ENCODE measurements at places on chromosomes 12 and 14.

- no peak for DNase-seq
Measured at GRCh38 chr12:117282490-117282889, 78.9 kb downstream of the NOS1 start.

- DNase-seq, result peak; percentile 76
Measured at GRCh38 chr14:102774391-102775153, 2.7 kb upstream of the TRAF3 start.

GRCh38 chr12:89950421-89950820 lies 241.8 kb upstream of the ATP2B1 start:
- no peak for DNase-seq

GRCh38 chr12:93093243-93093642 lies 164.1 kb upstream of the EEA1 start:
- no peak for DNase-seq

DNA sequence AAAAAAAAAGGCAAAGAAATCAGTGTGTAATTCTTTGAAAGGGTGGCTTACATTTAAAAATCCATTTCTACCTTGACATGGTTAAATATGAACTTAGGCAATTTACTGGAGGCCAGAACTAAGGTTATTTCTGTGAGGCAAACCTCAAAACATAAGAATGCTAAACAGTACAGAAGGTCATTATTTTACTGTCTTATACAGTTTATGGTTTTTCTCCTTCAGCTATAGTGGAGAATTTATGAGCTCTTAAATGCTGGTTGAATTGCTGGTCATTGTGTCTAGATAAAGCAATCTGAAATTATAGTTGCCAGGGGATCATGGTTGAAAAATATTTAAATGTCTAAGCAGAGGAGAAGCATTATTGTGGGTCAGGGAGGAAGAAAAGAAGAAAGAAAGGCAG lies 70.5 kb downstream of the TRIM9 start:
- DNase-seq, result no peak

- no peak for DNase-seq
Measured at GRCh38 chr12:2347137-2347843, 294.5 kb downstream of the CACNA1C start.

- DNase-seq, result no peak
Measured at GRCh38 chr14:102821252-102821651, 44.0 kb downstream of the TRAF3 start.

- no peak for DNase-seq
Measured at GRCh38 chr12:18939051-18939450, 190.5 kb upstream of the PLEKHA5 start.

DNA sequence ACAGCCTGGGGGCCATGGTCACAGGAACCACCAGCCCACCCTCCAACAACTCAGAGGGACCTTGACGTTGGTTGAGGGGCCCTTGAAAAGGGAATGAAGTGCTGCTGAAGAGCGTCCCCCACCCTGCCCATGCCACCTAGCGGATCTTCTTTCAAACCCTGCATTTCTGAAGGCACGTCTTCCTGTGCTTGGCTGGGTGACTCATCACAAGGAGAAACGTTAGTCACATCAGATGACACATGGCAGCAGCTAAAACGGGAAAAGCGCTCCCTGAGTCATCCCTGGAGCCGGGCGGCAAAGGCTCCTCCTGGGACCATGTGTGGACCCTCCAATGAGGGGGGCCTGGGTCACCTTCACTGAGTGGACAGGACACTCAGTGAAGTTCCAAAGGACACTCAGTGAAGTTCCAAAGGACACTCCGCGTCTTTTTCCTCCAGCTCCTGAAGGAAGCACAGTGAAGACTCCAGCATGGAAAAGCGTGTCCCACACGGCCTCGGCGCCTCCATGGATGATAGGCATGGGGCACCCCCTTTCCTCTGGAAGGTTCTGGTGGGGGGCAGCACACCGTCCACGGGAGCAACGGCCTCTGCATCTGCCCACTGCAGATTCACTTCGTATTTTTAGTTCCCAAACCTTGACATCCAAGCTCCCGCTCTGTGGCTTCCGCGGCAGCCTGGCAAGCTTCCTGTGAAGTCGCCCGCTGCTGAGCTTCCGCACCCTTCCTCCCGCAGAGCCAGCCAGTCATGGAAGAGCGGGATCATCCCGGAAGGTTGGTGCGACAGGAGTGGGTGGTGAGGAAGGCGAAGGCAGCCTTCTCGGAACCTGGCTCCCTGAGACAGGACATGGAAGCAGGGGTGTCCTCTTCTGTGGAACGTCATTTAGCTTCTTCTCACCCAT lies 383.4 kb downstream of the VRK1 start:
- DNase-seq, result no peak

- no peak for DNase-seq
Measured at GRCh38 chr14:41498959-41499358, 107.7 kb upstream of the LRFN5 start.

DNA sequence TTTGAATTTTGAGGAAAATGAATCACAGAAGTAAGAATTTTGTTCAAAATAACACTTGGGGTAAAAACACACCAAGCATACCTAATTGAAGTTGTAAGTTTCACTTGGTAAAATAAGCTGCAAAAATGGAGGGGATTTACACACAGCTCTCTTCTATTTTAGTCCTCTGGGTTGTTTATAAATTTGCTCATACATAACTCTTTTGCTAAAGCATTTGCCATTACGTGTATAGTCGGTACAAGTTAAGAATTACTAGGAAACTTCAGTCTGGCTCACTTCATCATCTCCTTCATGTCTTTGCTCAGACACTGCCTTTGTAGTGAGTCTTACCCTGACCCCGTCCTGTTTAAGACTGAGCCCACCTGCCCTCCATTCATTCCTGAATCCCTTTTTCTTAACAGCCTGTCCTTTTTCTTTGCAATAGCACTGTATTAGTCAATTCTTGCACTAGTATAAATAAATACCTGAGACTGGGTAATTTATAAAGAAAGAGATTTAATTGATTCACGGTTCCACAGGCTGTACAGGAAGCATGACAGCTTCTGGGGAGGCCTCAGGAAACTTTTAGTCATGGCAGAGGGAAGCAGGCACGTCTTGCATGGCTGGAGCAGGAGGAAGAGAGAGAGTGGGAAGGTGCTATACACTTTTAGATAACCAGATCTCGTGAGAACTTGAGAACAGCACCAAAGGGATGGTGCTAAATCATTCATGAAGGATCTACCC lies 451.1 kb downstream of the PCNX1 start:
- no peak for DNase-seq

DNA sequence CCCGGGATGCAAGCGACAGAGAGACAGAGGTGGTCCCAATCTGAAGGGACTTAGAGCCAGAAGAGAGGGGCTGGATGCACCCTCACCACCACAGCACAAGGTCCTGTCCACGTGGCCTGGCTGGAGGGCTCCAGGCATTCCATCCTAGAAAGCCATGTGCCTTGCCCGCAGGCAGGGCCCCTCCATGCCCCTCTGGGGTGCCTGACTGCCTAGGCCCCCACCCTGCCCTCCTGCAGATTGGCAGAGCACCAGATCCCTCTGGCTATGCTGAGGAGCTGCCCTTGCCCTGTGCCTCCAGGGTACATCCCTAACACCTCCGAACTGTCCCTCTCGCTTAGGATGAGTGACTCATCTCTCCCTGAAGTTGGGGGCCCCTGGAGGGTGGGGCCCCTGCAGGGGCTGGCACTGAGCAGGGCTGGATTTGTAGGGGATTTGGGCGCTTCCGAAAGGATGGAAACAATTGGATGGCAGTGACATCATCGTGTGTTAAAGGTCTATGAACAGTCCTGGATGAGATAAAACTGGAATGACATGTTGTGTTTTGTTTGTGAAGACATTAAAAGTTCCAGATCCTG lies 50.9 kb downstream of the CHGA start:
- no peak for DNase-seq

- DNase-seq, result peak; percentile 79
Measured at GRCh38 chr14:91352053-91352452, 65.6 kb downstream of the CCDC88C start.

DNA sequence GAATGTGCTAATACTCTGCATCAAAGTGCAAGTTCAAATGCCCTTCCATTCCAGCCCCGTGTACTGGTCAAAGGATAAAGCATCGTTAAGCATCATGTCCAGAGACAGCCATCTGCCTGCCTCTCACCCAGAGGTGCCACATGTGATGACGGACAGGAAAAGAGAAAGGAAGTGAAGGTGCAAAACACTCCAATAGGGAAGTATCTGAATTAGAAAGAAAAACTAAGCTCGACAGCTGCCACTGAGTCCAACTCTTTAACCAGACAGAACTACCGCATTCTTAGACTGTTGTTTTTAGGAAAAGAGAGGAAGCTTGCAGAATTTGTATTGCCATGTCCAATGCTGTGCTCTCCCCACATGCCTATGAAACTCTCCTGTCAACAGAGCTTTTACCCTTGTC lies 465.0 kb upstream of the SOX5 start:
- no peak for DNase-seq

DNA sequence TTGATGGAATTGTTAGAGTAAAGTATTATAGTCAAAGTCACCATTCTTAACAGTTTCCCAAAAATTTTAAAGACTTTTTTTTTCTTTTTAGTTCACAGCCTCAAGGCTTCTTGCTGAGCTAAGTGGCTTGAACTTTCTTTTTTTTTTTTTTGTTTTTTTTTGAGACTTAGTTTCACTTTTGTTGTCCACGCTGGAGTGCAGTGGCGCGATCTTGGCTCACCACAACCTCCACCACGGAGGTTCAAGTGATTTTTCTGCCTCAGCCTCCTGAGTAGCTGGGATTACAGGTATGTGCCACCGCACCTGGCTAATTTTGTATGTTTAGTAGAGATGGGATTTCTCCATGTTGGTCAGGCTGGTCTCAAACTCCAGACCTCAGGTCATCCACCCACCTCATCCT lies 92.8 kb downstream of the SETD3 start:
- no peak for DNase-seq

DNA sequence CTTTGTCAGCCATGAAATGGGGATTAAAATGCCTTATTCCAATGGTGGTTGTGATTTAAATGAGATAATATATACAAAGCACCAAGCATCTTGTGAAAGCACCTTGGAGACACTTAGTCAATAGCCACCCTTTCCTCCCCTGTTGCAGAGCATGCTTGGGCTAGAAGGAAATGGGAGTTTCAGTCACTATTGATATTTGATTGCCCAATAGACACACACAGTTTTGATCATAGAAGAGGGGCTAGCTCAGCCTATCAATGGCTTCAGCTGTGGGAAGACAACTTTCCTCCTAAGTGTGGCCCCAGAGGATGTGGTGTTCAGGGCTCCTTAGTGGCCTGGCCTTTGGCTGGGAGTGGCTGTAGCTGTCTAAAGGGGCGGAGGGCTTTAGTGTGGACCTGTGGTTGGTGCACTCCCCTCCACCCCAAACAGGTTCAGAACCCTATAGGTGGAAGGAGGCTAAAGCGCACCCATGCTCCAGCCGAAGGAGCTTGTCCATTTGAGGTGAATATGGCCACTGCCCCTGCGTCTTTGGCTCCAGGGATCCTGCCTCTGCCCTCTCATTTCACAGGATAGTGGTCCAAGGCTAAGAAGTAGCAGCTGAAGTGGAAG lies 132.3 kb downstream of the TMEM30B start:
- no peak for DNase-seq

GRCh38 chr12:102430661-102431060 lies 49.7 kb downstream of the IGF1 start:
- DNase-seq, result no peak

- DNase-seq, result no peak
Measured at GRCh38 chr14:31138301-31138700, 69.3 kb downstream of the HECTD1 start.

- DNase-seq, result no peak
Measured at GRCh38 chr12:123908884-123909725, 63.5 kb downstream of the CCDC92 start.

DNA sequence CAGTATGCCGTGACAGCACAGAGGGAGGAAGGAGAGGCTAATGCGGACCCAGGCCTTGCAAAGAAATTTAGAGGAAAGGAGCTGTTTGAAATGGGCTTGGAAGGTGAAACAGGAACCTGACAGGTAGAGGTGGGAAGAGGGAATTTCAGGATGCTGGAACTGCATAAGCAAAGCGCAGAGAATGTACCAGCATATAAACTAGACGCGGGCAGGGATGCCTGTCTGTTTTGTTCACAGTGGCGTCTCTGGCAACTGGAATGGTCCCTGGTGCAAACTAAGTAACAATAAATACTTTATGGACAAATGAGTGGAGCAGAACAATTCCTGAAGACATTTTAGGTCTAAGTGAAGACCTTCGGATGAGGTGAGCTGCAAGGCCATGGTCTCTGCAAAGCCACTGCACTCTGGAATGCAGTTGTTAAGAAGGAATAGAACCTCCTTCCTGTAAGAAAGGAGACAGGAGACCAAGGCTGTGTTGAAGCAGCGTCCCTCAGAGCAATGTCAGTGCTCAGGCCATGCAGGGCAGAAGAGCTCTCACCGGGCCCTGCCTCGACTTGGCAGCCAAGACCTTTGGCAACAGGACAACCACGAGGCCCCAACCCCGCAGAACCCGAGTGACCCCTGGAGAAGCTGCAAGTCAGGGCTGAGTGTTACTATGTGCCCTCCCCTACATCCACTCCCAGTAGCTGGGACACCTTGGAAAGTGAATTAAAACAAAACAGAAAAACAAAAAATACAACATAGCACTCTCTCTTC lies 42.8 kb downstream of the PITPNM2 start:
- no peak for DNase-seq

- no peak for DNase-seq
Measured at GRCh38 chr14:102479777-102480176, 29.8 kb downstream of the ANKRD9 start.

DNA sequence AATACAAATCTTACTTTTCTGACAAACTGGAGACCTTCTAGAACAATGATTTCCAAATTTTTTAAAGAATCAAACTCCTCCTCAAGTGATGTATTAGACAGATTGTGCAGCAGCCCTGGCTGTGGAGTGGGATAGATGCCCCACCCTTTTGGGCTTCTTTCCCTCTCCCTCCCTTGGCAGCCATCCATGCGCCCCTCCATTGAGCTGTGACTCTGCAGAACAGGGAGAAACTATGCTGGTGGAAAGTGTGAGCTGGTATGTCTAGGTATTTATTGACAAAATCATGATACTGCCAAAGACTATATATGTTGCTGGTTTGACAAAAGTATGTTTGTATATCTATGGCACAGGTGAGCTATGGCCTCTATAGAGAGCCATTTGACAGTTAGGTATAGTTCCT lies 138.5 kb downstream of the KTN1 start:
- no peak for DNase-seq

DNA sequence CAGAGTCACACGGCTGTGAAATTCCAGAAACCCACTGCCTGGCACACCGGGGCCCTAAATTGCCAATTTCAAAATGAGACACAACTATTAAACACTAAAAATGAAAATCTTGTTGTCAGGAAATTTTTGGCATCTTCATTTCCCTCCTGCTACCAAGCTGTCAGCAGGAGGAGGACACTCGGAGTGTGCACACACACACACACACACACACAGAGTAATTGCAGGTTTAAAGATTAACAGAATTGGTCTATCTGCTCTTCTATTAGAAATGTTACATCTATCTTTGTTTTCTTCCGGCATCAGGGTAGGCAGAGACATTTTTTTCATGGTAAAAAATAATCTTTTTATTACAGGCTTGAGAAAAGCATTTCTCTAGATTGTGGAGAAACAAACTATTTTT lies 314.2 kb downstream of the EGLN3 start:
- no peak for DNase-seq

DNA sequence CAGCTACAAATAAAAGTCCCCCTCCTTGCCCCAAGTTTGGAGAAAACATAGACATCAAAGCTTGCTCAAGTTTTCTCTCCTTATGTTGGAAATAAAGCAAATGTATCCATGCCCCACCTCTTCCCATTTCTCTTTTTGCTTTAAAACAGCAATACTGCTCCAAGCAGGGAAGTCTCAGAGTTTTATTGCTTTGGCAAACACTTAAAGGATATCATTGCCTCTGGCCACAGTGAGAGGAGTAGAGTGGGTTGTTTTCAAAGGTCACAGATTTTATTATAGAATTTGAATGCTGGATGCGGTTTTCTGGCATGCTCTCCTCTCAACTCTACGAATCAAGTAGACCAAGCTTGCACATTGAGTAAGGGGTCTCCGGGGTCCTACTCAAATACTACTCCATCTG lies 149.7 kb downstream of the TTC7B start:
- peak; percentile 77 for DNase-seq

Measured in kidney (tissue), 22 donors.